Activated naive CD8-positive, alpha-beta T cell treated with anti-CD3 and anti-CD28 coated beads, Interleukin-2, amount 10 ng/mL, durations not matched to agents 7 days and 5 days (primary cell): ENCODE measurements at places on chromosomes 1 and 21. TPM values are rescaled to one million over a fixed set of nuclear protein-coding genes. Genes with fewer than 3 reads are reported as not detected.

DNA sequence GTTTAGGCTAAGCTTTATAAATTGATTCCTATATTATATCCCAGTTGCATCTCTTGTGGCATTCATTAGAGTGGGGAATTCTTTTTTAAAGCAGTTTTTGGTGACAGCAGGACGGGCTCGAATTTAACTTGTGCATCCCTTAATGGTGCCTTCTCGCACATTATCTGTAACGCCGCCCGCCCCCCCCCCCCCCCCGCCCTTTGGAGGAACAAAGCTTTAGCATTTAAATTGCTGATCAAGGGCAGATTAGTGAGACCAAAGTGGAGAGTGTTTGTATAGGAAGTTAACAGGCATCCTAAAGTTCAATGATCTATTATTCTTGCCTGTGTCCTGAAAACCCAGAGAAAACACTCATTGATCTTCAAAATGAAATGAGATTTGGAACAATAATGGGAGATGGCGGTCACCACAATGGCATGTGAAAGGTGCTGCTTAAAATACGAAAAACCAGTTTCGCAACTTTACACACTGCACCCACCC is 2.2 kb downstream of the LMO4 start:
- DNase-seq = no peak

DNA sequence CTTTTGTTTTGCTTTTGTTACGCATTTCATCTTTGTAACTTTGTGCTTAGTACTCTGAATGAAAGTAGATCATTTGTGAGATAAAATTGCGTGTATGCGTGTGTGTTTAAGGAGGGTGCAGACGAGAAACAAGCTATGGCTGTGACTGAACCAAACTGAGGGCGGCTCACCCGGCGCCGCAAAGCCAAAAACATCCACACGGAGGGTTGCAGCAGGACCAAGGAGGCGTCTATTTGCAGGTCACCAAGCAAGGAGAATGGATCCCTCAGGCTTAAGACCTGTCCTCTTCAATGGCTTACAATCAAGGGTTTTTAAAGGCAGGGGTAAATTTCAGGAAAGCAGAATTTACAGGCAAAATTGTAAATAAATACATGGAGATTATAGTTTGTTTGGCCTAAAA is 12.8 kb downstream of the GCSAML start:
- no peak for DNase-seq

- DNase-seq = no peak
Measured at GRCh38 chr21:44017601-44018000, 5.5 kb downstream of the TRAPPC10 start.

DNA sequence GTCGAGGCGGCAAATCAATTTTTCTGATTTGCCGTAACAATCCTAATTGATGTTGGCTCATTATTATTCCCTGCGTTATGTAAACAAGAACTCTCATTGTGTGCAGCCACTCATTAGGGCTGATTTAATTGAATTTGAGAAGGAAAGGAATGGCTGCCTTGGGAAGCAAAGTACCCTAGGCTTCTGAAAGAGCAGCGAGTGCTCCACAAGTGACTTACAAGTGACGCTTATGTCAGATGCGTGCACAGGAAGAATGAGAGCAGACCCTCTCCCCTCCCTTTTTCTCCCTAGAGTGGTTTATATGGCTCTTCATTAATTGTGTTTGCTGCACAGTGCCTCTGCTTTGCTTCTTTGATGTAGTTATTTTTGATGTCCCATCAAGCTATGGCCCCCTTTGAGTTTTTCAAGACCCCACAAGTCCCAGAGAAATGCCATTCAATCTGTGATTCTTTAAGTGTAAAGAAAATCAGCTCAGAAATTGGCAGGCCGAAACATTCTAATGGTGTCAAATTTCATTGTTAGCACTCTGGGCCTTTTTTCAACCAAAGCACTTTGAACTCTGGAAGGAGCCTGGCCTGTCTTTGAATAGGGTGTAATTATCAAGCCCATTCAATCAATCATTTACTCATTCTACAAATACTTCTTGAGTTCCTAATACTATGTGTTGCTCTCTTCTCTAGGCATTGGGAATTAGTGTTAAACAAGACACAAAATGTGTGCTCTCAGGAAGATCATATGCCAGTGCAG is 86.8 kb upstream of the VAV3 start:
- no peak for DNase-seq

GRCh38 chr21:20270365-20271055 is 727.7 kb upstream of the NCAM2 start:
- DNase-seq = no peak

GRCh38 chr1:201528631-201529252 is 10.2 kb upstream of the NAV1 start:
- DNase-seq = no peak

Gene HAO2
- not detected for total RNA-seq
